ENCODE measurements at places on chromosomes 12 and 14. TPM values are rescaled to one million over a fixed set of nuclear protein-coding genes. Genes with fewer than 3 reads are reported as not detected.

IQSEC3 gene
- polyA plus RNA-seq, result 38.6 TPM

GNB3 gene
- 4.8 TPM for polyA plus RNA-seq

USP44 gene
- polyA plus RNA-seq, result 0.20 TPM

FZD10 gene
- polyA plus RNA-seq, result 1.5 TPM

LRP1-AS gene
- polyA plus RNA-seq, result not detected

ARHGEF25 gene
- 47.2 TPM for polyA plus RNA-seq

ST8SIA1 gene
- 1.6 TPM for polyA plus RNA-seq

FAM222A gene
- polyA plus RNA-seq, result 27.7 TPM

RAB3IP gene
- polyA plus RNA-seq, result 63.3 TPM

LRCOL1 gene
- 0.46 TPM for polyA plus RNA-seq

CFAP54 gene
- 0.39 TPM for polyA plus RNA-seq

GRCh38 chr12:118625050-118625675 is 248.8 kb downstream of the SUDS3 start:
- DNase-seq, result no peak

GRCh38 chr12:65876898-65877721 is 52.8 kb downstream of the HMGA2 start:
- no peak for DNase-seq

DNA sequence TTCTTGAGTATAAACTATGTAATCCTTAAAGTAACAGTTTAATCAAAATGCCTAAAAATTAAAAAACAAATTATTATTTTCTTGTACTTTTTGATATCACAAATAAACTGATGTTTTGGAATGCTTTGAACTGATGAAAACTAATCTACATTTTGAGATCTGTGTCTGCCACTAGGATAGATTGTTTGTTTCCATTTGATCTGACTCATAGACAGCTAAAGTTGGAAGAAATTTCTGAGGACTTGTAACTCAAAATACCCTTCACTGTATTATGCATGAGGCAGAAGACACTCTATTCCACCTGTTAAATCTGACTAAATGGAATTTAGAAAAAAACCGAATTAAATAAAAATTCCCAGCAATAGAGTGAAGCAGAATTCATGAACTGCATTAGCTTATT is 1400.0 kb upstream of the FLRT2 start:
- DNase-seq, result peak; percentile 27

- no peak for DNase-seq
Measured at GRCh38 chr12:24919346-24920001, 29.4 kb downstream of the BCAT1 start.

DNA sequence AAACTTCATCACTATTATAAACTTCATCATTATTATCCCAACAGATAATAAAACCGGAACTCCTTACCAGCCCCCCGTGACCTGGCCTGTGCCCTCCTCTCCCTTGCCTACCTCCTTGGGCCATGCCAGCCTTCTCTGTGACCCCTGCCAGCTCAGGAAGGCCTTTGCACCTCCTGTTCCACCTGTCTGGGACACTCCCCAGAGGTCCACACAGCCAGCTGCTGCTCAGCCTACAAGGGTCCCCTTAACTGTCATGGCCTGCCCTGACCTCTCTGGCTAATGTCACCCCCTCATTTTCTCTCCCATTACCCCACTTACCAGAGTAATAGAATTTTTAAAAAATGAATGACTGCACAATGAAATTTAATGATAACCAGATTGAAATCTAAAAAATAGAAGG is 121.0 kb downstream of the NCOR2 start:
- no peak for DNase-seq

DNA sequence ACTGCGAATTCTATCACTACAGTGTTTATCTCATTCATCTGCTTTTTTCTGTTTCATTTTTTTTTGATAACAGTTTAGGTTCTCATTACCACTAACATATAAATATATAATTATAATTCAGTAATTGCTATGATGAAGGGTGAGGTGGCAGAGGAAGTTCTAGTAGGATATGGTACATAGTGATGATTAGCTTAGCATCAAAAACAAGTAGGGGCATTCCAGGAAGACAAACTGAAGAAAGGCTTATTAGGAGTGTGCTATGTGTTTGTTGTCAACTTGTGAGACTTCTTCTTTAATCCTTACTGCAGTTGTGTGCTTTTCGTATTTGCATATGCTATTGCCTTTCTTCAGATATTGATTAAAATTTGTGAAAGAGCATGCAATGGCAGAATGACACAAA is 20.6 kb downstream of the FUT8 start:
- DNase-seq, result no peak

GRCh38 chr12:58761308-58761707 is 159.0 kb downstream of the LRIG3 start:
- peak; percentile 48 for DNase-seq

- peak; percentile 70 for DNase-seq
Measured at GRCh38 chr14:32469388-32470160, 140.5 kb downstream of the AKAP6 start.

- DNase-seq, result no peak
Measured at GRCh38 chr12:75658901-75659823, 147.8 kb upstream of the KRR1 start.

GRCh38 chr12:62533755-62534107 is 67.1 kb downstream of the MON2 start:
- no peak for DNase-seq

- no peak for DNase-seq
Measured at GRCh38 chr12:93786656-93787397, 109.7 kb downstream of the CRADD start.

GRCh38 chr14:63692310-63693020 is 35.4 kb downstream of the SGPP1 start:
- DNase-seq, result no peak

- DNase-seq, result peak; percentile 13
Measured at GRCh38 chr12:38399711-38400206, 83.2 kb downstream of the ALG10B start.

DNA sequence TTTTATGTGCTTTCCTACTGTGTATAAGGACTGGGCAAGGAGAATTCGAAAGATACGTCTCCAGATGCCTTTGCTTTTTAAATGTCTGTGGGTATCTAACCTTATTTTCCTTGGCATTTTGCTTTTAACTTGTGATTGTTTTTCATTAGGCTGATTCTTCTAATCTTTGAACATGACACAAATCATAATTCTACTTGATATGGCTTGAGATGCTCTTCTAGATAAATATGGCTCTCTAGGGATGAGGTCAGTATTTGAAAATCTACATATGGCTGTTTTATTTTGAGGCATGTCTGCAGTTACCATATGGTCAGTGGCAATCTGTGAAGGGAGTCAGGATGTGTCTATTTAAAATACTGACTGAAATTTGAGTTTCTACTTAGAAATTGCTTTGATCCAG is 139.2 kb downstream of the SLC2A13 start:
- peak; percentile 92 for DNase-seq

DNA sequence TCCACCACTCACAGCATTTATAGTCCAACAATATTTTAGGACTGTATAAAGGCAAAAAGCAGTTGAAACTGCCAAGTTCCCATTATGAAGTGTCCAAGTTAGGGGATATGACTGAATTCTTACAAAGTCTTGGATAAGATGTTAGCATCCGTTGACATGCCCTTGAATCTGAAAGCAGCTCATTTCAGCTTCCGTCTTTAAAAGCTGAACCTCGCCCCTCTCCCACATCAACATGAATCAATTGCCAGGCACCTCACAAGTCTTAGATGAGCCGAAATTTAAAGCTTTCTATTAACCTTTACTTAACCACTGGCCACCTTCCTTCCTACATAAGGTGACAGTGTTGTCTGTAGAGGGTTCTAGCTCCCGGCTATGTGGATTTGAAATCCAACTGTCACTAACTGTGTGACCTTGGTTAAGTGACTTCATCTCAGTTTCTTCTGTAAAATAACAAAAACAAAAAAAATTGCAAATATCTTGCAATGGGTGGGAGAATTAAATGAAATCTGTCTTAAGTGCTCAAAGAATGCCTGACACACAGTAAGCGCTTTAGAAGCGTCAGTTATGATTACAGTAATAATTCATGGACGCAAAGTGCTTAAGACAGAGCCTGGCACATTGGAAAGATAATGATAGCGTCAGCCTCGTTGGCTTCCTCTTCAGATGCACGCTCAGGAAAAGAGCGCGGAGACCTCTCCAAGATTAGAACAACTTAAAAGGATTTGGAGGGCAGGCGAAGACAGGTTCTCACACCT is 1.2 kb downstream of the PPP1CC start:
- peak; percentile 73 for DNase-seq

GRCh38 chr14:100545359-100545758 is 41.9 kb downstream of the BEGAIN start:
- DNase-seq, result no peak

DNA sequence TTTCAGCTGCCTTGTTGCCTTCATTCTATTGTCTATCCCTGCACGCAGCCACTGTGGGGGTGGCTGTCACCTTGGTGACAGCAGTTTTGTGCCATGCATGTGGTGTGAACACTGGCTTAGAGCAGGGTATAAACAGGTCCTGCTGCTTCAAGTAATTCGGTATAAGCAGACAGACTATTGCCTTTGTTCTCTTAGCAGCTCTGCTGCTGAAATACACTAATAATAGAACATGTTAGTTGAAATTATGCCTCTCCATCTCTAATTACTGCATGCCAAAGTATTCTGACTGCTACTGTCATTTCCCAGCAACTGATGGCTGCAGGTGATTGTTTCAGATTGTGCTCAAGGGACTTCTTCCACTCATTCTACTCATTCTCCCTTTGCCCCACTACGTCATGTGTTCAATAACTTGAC is 34.6 kb downstream of the PTPRO start:
- DNase-seq, result peak; percentile 91

DNA sequence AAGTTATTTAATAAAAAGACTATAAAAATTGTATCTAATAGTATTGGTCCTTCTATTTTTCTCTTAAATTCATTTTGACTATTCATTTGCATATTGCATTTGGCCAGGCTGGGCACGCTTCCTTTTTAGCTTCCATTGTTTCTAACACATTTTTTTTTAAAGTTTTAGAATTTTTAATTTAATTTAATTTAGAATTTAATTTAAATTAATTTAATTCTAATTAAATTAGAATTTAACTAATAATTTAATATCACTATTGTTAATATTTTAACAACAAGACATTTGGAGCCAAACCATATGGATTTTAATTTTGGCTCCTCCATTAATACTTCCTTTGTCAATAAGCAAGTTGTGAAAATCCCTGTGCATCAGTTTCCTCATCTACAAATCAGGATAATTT is 856.9 kb upstream of the SEL1L start:
- no peak for DNase-seq

DNA sequence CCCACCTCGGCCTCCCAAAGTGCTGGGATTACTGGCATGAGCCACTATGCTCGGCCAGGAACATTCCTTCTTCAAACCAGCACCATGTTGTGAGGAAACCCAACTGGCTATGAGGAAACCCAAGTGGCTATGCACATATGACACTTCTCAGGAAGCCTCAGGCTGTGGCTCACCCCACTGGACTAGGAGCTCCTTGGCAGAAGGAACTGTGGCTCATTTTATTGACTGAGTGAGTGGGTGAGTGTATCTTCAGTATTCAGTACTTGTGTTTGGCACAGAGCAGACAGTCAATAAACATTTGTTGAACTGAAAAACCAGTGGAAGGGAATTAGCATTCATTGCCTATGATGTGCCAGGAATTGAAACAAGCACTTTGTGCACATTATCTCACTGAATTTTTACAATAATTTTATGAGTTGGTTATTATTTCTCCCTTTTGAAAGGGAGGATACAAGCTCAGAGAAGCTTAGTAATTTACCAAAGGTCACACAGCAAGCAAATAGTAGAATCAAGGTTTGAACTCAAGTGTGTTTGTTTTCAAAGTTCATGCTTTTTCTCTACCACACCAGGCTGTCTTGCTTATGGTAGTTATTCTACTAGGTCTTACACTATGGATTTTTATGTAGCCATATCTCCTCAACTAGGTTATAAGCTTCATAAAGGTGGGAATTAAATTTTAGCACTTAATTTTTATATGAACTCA is 121.6 kb downstream of the VEZT start:
- DNase-seq, result no peak

DNA sequence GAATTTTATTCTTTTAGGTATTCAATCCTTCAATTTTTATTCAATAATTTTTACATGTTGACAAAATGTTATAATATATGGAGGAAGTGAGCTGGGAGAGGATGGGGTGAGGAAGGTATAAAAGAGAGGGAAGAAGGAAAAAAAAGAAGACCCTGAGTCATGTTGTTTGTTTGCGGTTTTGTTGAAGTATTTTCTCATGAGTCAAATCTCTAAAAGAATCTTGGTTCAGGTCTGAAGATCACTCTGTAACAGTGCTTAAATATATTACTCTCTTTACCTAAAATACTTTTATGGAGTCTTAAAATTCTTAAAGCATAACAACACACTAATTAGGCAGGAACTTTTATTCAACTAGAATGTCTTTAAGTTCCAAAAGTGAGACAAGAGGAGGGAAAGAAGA is 489.6 kb upstream of the GARIN6 start:
- DNase-seq, result no peak

- DNase-seq, result no peak
Measured at GRCh38 chr12:19624491-19624890, 185.2 kb downstream of the AEBP2 start.

DNA sequence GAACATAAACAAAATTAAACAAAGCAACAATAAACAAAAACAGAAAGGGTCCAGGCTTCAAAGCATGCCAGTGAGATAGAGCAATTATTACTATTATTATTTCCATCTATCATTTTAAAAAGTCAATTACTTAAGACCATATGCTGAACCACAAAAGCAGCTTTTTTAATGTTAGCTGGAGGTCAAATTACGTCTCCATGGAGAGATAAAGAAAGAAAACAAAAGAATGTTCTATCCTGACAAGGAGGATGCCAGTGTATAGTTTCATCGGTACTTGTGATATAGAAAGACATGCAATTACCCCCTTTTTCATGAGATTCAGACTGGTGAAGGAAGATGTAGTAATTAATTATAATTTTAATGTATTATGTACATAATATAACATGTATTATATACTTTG is 81.6 kb upstream of the DCN start:
- DNase-seq, result no peak

- no peak for DNase-seq
Measured at GRCh38 chr14:99575043-99576023, 28.7 kb downstream of the CCDC85C start.

GRCh38 chr12:65840793-65841670 is 16.7 kb downstream of the HMGA2 start:
- DNase-seq, result no peak

DNA sequence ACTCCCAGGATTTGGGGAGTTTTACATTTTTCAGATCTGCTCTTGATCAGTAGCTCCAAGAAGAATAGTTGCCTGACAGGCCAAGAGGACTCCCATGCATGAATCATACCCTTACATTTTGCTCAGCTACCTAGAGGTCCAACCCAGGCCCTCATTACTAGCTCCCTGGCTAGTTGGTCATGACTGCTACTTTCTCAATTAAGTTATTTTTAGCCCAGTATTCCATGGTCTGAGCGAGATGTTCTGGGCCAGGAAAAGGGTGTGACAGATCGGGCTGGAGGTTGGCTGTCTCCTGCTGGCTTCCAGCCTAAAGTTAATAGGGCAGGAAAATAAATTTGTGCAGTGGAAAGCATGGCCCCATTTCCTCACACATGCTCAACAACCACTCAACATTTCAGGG is 379.2 kb downstream of the GRIN2B start:
- no peak for DNase-seq

DNA sequence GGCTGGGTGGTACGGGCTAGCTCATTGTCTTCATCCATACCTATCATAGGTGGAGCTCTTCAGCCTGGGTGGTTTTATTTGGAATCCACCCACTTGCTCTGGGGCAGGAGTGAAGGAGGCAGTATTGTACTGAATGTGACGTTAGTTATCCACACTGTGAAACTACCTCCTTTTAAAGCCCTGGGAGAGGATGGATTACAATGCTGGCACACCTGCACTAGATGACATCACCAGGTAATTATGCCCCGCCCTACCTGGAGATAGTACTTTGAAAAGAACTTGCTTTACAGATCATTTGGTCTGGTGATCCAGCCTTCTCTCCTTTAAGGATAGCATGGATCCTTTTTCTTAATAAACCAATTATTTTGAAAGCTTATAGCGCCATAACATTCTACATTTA is 78.0 kb downstream of the B4GALNT3 start:
- DNase-seq, result no peak

Measured in brain (organoid and tissue), 16 donors.